ENCODE measurements at places on chromosomes 7 and 10.

DNA sequence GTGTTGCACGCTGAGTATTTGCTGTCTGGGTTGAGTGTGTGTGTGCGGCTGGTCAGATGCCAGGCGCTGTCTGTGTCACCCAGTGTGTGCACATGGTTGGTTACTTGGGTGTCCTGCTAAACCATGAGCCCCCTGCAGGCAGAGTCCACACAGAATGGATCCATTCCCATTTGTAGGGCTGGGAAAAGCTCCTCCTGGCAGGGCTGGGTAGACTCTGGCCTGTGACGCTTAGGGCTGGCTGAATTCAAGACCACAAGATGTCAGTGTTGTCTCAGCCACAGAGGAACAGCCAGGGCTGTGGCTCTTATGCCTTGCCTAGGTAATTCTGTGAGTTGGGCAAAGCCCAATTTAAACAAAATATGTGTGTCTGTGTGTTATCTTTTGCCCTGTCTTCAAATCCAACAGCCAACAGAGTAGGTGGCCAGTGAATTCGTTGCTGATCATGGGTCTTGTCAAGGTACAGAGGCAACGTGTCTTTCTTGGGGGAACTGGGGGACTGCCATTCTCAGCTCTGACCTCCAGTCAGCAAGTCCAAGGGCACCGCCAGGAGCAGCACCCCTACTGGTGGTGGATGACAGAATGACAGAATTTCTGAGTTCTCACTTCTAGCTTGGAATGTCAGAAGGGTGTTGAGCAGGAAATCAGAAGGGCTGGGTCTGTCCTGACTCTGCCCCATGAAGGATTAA, 285.1 kb downstream of the CCSER2 start:
- peak; percentile 46 for DNase-seq

DNA sequence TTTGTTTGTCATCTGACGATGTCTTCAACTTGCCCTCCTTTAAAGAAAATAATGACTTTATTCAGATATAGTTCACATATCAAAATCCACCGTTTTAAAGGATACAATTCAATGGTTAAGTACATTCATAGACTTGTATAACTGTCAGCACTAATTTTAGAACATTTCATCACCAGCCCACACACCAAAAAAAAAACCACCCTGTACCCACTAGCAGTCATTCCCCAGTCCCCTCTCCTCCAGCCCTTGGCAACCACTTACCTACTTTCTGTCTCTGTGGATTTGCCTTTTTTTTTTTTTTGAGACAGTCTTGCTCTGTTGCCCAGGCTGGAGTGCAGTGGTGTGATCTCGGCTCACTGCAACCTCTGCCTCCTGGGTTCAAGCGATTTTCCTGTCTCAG, 5.3 kb upstream of the HILPDA start:
- no peak for DNase-seq

GRCh38 chr7:135808206-135808605, 59.6 kb upstream of the FAM180A start:
- no peak for DNase-seq

- DNase-seq: no peak
Measured at GRCh38 chr7:66927348-66927948, 6.4 kb downstream of the TMEM248 start.

DNA sequence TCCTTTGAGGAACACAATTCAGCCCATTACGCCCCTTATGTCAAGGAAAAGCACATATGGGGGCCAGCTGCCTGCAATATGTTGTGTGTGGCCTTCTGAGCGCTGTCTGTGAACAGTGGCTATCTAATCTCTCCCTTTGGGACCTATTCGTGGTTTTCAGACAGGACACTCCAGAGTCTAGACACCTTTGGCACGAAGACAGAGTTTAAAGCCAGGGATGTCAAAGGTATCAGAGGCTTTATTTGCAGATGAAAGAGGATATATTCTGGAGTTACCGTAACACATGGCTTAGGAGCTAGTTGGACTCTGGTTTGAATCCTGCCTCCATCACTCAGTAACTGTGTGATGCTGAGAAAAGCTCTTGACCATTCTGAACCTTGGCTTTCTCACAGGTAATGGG, 14.8 kb upstream of the EEPD1 start:
- DNase-seq: no peak

DNA sequence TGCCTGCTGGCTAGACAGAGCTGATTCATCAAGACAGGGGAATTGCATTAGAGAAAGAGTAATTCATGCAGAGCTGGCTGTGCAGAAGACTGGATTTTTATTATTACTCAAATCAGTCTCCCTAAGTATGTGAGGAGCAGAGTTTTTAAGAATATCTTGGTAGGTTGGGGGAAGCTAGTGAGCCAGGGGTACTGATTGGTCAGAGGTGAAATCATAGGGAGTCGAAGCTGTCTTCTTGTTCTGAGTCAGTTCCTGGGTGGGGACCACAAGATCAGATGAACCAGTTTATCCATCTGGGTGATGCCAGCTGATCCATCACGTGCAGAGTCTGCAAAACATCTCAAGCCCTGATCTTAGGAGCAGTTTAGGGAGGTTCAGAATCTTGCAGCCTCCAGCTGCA, 39.8 kb downstream of the FOXI2 start:
- DNase-seq: no peak

GRCh38 chr7:142720986-142721385, 28.3 kb upstream of the PRSS1 start:
- DNase-seq: no peak

DNA sequence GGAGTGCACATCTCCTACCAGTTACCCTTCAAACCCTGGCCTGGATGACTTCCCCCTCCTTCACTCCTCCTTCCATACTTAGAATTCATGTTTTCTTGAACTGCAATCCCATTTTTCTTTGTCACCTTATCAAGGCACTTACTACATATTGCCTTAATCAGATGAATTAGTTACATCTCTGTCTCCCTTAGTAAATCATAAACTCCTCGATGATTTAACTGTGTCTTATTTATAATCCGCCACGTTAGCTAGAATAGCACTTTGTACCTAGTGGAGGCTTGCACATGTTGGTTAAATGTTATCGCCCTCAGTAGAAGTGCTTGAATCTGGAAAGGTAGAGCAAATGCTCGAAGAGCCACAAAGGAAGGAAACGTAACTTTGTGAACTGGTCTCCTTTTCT, 94.7 kb upstream of the RAB11FIP2 start:
- no peak for DNase-seq

GRCh38 chr7:48473205-48473865, 302.1 kb downstream of the ABCA13 start:
- DNase-seq: no peak

DNA sequence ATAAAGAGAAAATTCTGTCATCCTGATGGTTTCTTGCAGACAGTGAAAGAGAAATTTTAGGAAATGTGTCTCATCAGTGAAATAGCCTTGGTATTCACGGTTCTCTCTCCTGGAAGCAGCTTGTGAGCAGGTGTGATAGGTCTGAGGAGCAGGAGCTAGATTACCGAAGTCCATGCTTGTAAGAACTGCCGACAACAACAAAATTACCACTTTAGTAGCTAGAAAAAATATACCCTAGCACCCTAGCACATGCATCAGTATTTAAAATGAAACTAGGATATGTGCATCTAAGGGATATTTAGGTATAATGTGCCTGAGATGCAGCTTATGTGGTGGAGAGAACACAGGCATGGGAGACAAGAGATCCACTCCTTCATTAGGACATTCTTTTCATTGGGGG, 82.3 kb downstream of the VPS50 start:
- DNase-seq: no peak

- DNase-seq: no peak
Measured at GRCh38 chr10:28120043-28120749, 121.3 kb upstream of the ODAD2 start.

DNA sequence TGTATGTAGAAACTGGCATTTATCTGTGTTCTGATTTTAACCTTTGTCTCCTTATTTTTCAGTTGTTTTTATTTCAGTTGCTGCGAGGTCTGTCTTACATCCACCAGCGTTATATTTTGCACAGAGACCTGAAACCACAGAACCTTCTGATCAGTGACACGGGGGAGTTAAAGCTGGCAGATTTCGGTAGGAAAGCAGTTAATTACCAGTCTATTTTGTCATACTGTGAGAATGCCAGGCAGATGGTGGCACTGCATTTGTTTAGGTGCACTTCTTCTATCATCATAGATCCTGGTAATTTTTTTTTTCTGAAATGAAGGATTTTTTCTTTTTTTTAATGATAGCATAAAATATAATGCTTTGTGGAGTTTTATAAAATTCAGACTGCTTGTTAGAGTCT, 321.4 kb downstream of the CDK14 start:
- DNase-seq: no peak

GRCh38 chr7:27614095-27614494, 48.6 kb downstream of the HIBADH start:
- no peak for DNase-seq

- no peak for DNase-seq
Measured at GRCh38 chr7:117654780-117655179, 175.0 kb downstream of the CFTR start.

- no peak for DNase-seq
Measured at GRCh38 chr7:155911471-155912105, 99.3 kb upstream of the SHH start.

GRCh38 chr10:1011696-1012095, 14.0 kb downstream of the IDI2 start:
- no peak for DNase-seq

DNA sequence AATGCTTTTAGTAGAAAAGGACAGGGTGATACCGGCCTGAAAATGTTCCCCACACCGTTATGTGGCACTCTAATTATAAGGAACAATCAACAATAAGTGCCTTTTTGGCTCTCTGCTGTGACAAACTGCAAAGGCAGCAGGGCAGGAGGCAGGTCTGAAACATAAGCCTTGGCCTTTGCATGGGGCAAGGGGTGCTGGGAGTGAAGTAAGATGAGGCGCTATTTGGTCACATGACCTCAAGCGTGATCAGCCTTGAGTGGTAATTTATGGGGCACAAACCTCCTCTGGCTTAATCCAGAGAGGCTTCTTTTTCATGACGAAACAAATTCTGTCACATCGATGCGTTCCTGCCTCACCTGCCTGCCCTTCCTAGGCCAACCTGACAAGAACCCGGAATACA, 202.7 kb downstream of the TAX1BP1 start:
- peak; percentile 51 for DNase-seq

- DNase-seq: no peak
Measured at GRCh38 chr7:151012911-151013347, 11.4 kb downstream of the ATG9B start.

DNA sequence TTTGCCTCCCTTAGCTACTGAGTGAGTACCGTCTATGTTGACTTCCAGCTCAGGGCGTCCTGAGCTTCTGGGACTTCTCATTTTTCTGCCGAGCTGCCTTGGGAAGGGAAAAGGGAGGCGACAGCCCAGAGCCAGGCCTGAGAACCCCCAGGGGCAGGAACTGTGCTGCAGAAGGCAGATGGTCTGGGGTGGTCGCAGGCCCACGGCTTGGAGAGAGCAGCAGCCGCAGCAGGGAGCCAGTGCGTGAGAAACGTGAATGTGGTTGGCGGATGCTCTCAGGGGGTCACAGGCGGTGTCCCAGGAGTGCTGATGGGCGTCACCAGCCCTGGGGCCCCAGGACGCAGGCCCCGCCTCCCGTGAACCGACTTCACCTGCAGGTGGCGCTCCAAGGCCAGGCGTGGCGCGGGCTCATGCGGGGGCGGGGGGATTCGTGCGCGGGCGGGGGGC, 9.2 kb upstream of the PWWP2B start:
- no peak for DNase-seq

- DNase-seq: no peak
Measured at GRCh38 chr7:7157887-7158271, 24.5 kb upstream of the C1GALT1 start.

- DNase-seq: no peak
Measured at GRCh38 chr10:22803261-22803885, 89.0 kb upstream of the PIP4K2A start.

DNA sequence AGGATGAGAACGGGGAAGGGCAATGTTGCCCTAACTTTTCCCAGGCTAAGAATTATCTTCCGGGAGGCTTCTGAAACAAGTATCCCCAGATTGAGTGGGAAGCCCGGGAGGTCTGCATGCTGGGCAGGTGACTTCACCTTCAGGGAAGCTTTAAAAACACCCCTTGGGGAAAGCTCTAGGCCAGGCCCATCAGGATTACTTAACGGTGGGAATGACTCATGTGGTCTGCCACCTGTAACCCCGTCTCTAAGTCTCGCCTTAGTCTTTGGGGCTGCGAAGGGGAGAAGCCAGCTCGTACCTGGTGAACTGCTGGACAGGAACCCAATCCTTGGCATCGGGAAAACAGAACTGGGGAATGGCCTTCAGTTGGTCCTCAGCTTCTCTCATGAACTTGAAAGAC, 80.1 kb upstream of the MKRN1 start:
- no peak for DNase-seq

- no peak for DNase-seq
Measured at GRCh38 chr7:7180725-7181449, 1.5 kb upstream of the C1GALT1 start.

DNA sequence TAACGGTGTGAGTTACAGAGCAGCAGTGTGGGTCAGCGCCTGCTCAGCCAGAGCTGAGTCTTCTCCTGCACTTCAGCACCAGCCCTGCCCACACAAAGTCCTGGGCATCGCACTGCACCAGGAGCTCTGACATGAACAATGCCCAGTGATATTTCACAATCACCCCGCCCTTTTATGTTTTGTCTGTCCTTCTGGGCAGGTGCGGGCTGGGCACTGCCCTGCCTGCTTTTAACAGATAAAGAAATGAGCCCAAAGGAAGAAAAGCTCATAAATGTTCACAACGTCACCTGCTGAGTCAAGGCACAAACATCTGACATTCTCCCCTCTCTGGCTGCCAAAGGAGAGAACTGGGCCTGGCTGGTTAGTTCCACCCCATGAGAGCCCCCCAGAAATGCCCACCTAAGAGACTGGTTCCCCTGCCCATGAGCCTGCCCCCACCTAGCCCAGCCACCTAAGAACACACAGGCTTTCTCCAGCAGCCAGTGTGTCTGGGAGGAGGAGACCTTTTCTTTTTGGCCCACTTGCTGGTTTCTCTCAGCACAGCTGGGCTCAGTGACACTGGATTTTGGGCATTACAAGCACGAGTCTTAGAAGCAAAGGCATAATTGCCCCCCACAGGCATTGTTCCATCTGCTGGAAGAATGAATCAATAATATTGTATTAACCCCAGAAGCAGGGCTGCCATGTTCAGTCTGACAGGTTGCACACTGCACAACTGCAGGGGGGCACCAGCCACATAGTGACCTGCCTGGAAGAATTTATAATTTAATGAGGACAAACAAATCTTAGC, 22.3 kb downstream of the CALML3 start:
- DNase-seq: no peak

DNA sequence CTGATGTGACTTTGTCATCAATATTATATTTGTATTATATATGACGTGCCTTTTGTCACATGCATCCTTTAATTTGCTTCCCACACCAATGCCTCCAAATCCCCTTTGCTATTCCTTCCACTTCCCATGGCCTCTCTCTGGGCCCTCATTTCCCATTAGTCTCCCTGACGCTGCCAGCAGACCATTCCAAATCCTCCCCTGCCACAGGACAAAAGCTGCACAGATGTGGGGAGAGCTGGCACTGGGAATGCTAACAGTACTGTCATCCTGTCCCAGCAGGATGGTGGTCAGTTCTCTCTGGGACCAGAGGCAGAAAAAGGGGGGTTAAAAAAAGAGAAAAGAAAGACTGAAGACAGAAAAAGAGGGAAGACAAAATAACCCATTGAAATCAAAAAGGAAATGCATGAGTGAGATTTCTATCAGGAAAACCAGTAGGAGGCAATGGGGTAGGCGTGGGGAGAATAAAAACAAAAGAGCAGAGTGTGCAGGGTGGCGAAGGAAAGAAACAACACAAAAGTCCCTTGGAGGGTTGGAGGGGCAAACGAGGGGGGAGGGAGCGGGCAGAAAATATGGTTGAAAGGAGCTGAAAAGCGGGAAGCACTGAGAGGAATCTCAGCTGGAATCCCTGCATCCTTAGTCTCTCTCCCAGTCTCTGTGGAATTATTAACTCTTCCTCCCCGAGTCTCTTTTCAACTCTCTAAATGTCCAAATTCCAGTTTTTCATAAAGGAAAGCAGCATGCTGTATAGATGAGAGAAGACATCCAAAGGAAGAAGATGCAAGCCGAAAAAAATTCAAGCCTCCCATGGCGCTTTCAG, 59.2 kb upstream of the PTN start:
- DNase-seq: no peak

Measured in left kidney (tissue), 8 donors.